ENCODE measurements at places on chromosomes 3 and 15.

GRCh38 chr3:188207941-188208515, 54.1 kb downstream of the LPP start:
- no peak for DNase-seq

DNA sequence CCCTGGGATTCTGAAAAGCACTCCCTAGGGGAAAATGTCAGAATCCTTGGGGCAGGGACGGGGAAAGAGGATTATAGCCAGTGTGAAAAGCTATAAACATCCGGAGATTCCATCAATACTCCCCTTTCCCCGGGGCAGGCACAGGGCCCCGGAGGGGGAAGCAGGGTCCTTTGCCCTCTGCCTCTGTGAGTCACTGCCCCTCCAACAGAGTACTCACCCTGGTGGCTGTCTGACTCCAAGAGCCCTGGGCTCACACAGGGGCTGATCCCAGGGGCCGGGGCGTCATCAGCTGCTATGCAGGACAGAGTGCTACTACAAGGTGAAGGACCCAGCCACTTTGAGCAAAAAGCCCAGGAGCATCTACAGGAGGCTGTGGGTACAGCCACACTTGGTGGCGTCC, 133.0 kb upstream of the PRR20G start:
- no peak for DNase-seq

- DNase-seq: no peak
Measured at GRCh38 chr3:193248848-193249468, 7.9 kb downstream of the PLAAT1 start.

DNA sequence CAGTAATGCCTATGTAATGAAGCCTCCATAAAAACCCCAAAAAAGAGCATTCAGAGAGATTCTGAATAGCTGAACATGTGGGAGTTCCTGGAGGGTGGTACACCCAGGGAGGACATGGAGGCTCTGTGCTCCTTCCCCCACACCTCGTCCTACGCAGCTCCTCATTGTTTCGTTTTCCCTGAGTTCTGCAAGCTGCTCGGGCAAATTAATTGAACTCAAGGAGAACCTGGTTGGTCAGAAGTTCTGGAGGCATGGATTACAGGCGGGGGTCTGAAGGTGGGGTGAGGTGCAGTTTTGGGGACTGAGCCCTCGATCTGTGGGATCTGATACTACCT, 142.2 kb downstream of the MYO9A start:
- DNase-seq: no peak

DNA sequence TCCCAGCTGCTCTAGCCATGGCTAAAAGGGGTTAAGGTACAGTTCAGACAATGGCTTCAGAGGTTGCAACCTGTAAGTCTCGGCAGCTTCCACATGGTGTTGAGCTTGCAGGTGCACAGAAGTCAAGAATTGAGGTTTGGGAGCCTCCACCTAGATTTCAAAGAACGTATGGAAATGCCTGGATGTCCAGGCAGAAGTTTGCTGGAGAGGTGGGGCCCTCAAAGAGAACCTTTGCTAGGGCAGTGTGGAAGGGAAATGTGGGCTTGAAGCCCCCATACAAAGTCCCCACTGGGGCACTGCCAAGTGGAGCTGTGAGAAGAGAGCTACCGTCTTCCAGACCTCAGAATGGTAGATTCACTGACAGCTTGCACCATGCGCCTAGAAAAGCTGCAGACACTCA, 73.7 kb downstream of the STT3B start:
- DNase-seq: no peak

DNA sequence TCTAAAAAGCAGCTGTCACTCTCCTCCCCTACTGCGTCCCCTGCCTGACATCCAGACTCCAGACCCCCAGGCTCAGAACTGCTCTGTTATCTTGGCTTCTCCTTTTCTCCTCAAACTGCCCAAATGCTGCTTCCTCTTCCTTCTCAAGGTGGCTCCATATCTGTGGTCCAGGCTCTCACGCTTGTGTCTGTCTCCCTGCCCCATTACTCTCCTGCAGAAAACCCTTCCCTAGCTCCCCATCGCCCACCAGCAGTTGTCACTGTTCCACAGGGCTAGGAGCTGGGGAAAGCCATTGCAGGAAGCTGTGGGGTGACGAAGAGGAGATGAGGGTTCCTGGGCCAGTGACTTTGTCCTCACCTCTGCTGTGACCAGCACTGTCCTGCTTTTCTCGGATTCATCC, 30.7 kb upstream of the CGNL1 start:
- no peak for DNase-seq

DNA sequence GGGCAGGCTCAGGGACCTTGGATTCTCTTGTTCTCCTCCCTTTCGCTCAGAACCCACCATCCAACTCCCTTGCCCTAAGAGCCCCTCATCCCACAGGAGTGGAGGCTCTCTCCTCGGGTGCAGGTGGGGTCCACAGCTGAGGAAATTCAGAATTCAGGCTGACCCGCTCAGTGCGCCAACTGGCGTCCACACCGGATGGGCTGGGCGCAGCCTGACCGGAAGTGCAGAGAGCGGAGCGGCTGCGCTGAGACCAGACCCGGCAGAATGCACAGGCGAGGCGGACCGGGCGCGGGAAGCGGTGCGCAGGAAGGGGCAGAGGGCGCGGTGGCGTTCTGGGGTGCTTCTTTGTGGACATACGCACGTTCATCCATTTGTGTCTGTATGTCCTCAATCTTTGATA, 210.4 kb upstream of the NDN start:
- DNase-seq: no peak

DNA sequence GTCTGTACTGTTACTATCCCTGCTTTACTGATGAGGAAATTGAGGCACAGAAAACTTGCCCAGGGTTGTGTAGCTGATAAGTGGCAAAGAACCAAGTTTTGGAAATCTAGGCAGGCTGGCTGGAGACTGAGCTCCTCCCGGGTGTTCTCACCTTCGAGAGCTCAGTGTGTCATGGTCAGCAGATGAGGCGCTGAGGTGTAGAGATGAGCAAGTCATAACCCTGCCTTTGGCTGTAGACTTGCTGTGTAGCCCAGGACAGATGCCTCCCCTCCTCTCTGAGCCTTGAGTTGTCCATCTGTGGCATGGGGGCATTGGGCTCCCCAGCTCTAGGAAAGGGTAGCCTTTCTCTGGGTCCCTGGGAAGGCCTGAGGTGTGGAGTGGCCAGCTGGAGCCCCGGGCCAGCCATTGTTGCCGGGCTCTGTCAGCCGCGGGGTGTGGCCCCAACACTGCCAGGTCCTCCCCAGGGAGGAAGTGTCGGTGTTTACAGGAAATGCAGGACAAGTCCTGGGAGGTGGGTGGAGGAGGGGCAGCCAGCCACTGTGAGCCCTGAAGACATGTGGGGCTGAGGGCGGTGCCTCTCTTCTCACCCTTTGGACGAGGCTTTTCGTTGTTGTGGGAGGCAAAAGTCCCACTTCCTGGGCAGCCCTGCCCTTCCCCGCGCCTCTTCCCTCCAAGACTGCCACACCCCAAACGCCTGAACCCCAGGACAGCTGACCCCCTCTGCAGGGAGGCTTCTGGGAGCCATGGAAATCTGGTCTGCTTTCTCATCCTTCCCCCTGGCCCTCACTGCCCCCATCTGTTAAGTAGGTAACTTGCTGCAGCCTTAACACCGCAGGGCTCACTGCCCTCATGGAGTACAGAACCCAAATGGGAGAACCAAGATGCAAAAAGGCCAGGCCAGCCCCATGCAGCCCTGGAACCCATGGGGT, 29.1 kb downstream of the FGD5 start:
- no peak for DNase-seq

DNA sequence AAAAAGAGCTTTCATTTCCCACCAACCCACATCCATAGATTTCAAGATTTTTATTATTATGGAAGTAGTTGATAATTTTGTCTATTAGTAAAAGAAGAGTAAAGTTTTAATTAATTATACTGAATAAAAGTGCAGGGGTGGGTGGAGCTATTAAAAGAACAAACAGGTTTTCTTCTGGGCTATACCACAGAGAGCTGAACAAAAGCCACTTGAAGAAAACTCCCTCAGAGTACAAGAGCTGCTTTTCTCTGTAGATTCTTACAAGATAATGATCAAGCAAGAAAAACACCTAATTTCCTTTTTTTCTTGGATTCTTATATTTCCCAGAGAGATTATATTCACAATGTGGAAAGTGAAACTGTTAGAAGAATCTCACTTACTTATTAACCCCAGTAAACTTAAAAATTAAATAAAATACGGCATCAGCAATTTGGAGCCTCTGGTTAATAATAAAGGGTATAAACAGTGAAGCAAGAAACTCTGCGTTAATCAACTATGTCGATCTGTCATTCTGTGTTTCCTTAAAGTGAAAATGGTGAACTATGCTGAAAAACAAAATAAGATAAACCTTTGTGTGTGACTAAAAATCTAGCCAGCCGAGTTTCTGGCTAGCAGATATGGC, 84.9 kb downstream of the THBS1 start:
- DNase-seq: no peak

DNA sequence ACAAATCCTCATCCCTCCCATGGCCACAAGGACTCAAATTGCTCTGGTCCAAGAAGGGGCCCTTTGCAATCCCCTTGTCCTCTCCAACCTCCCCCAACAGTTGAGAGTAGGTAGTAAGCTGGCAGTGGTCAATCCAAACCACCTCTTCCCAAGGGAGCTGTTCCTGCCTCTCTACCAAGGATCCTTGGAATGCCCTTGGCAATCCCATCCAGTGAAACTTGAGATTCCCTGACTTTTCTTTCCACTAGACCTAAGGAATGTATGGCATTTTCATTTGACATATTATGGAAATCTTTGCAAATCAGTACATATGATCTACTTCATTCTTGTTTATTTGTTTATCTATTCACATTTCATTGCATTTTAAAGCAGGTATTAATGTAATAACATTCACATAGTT, 4.8 kb upstream of the RBP2 start:
- no peak for DNase-seq

- DNase-seq: no peak
Measured at GRCh38 chr3:131072845-131073244, 46.2 kb downstream of the NEK11 start.

DNA sequence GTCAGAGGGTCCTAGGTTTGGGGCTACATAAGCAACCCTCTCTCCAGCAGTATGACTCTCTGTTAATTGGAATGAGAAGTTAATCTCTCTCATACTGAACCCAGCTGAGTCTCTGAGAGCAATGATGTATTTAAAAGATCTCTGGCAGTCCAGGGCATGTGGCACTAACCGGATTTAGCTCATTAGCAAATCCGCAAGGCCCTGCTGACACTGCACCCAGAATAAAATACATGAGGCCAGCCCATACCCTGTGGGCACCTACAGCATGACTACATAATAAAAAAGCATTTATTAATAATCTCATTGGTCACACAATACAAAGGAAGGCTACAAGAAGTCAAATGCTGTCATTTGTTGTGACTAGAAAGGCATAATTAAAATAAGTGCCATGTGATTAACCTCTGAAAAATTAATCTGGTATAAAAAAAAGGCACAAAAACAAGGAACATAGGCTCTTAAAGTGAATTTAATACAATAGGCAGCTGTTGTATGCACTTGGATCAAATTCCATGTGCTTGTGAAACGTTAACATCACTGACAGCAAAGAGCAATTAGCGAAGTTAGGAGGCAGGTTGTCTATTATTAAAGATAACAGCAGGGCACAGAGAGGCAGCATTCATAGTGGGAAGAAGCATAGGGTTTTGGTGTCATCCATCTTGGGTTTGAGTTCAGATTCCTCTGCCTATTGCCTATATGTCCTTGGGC, 381.2 kb downstream of the WDR72 start:
- DNase-seq: no peak

- DNase-seq: no peak
Measured at GRCh38 chr3:113954091-113954685, 6.4 kb downstream of the ZDHHC23 start.

DNA sequence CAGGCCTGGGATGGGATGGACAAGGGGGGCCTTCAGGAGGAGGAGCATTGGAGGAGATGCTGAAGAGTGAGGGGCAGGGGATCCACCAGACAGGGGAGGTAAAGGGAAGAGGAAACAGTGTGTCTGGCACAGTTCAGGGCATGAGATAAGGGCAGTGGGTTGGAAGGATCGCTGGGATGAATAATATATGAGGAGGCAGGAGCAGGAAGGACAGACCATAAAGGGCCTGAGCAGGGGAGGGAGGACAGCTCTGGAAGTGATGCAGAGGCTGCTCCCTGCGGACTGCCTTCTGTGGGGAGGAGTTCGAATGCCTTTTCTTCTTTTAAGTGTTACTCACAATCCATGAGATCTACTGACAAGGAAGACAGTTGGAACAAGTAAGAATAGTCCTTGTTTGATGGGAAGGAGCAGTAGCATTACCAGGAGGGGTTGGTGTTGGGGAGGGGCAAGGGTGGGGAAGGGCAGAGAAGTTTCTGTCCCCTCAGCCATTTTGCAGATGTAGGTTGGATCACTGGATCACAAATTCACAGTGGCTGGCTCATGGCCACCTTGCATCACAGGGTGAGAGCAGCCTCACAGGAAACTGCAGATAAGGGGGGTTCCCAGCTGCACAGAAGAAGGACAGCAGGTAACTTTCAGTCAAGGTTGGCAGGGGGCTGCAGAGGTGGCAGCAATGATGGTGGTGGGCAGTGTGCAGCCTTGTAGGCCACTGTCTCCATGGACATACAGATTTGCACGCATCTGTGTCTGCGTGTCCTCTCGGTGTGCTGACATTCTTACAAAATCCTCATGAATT, 91.9 kb upstream of the SNRPN start:
- DNase-seq: no peak

GRCh38 chr3:17261627-17262369, 377.0 kb downstream of the PLCL2 start:
- DNase-seq: no peak

DNA sequence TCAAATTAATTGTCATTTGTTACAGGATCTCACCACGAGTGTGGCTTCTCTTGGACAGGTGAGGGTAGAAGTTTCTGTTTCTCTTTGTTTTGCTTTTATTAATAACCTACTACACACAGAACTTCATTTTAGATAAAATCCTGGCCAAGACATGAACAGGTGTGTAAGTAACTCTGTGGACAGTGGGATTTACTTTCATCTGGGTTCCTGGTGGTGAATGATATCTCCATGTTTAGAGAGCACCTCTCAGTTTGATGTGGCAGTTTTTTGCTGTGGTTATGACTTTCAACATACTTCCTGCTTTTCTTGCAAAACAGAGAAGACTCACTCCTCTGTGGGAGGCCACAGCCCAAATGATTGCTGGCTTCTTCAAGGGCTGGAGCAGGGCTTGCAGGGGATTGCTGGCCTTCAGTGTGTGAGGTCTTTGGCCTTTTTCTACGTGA, 71.1 kb upstream of the XCR1 start:
- DNase-seq: peak; percentile 48

GRCh38 chr3:134652409-134652831, 1.6 kb upstream of the KY start:
- no peak for DNase-seq

- DNase-seq: no peak
Measured at GRCh38 chr15:90598031-90598577, 68.4 kb downstream of the CRTC3 start.

GRCh38 chr3:118436697-118437262, 597.9 kb downstream of the IGSF11 start:
- DNase-seq: no peak

- DNase-seq: no peak
Measured at GRCh38 chr3:178436773-178437172, 99.5 kb upstream of the KCNMB2 start.

GRCh38 chr3:116263842-116264545, 181.3 kb downstream of the LSAMP start:
- DNase-seq: no peak

Data from stimulated activated naive CD4-positive, alpha-beta T cell (primary cell).